ENCODE measurements at places on chromosomes 12 and 14.

- peak; percentile 15 for DNase-seq
Measured at GRCh38 chr12:109804820-109805761, 28.1 kb downstream of the TRPV4 start.

- DNase-seq = no peak
Measured at GRCh38 chr12:76040461-76040860, 8.9 kb upstream of the PHLDA1 start.

DNA sequence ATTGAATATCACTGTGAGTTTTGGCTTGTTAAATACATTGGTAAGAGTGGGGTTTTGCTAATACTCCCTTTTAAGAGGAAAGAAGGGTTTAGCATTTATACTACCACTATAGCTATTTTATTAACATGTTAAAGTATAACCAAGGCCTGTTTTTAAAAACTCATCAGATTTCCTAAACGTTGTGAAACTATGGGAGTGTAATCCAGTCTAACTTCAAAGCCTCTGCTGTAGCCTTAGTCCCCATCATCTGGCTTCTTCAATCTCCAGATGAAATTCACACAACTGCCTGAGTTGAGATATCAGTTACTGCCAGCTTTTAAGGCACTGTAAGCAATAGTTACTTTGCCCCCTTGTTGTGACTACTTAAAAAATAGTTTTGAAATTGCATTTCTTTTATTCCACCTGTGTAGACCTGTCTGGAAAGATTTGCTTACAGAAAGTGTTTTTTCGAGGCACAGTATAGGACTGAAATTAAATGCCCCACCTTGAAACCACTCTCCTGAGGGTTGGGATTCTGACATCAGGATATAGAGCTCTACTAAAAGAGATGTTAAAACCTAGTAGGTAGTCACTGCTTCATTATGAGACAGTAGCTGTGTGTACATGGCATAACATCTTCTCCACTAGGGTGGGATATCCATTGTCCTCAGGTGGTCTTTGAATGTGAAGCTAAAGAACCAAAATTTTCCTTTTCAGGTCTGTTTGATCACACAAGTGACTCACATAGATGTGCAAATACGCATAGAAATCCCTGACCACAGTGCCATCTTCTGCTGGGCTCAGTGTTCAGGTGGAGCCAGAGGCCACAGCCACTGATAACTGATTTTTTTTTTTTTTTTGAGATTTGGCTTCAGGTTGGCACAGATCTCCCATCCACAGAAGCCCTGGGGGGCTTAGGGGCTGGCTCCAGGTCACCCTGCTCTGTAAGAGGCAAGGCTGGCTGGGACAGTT is 125.5 kb downstream of the DAAM1 start:
- DNase-seq = no peak

DNA sequence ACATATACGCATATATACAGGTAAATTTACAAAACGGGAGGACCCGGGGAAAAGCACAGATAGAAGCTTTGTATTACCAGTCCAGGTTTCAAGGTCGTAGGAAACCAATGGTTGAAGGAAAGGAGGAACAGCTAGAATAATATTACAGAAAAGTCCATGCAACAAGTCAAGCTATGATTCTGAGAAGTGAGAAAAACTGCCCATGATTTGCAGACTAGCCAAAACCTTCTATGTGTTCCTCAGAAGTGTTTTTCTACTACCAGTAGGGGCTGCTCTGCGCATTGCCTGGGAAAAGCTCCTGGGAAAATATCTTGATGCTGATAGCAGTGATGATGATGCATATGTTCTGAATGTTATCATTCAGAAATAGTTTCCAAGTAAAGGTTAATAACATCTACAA is 2.2 kb downstream of the PDZRN4 start:
- DNase-seq = no peak

- DNase-seq = no peak
Measured at GRCh38 chr12:57629897-57630471, 3.0 kb downstream of the B4GALNT1 start.

- DNase-seq = no peak
Measured at GRCh38 chr12:113794774-113795173, 171.4 kb downstream of the RBM19 start.

GRCh38 chr12:104741077-104741476 is 217.0 kb downstream of the SLC41A2 start:
- DNase-seq = no peak

- no peak for DNase-seq
Measured at GRCh38 chr12:100388382-100388781, 31.5 kb downstream of the SLC17A8 start.

DNA sequence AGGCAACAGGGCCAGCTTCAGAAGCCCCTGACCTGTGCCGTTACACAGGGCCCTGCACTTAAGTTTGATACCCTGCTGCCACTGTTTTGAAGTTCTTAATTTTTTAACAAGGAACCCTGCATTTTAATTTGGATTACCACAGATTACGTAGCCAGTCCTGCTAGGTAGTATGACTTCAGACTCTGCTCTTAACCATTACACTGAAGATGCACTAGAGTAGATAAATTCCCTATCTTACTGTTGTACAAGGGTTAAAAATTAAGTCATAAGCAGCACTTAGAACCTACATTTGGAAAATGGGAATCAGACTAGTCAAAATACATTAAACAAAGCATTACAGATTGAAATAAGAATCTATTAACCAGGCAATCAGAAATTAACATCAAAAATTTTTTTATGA is 2.3 kb downstream of the GNPNAT1 start:
- DNase-seq = no peak

DNA sequence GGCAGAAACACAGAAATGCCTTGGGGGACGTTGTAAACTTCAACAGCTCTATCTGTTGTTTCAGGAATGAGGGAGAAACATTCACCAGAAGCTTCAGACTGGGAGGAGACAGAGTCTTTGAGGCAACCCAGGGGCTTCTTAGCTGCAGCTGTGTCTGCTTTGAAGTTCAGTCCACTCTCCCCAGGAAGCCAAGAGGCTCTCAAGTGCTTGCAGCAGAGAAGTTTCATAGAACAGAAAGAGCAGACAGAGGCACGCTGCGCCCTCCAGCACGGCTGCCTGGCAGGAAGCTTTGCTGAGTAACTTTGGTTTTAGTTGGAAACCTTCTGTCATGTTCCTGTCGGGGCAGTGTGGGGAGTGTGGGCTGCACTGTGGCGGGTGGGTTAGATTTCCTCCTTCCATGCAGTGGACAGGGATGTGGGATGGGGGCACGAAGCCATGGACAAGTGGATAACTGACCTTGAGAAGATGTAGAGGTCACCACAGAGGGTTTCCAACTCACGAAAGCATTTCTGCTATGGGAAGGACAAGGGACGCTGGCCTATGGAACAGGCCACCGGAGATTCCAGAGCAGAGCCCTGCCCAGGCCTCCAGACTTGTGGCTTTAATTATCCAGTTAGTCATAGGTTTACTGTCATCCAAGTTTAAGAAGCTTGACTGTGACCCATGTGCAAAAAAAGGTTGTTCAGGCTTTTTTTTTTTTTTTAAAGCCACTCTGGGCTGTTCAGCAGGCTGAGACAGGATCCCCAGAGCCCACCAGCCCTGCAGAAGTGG is 107.7 kb downstream of the ARF6 start:
- peak; percentile 71 for DNase-seq

DNA sequence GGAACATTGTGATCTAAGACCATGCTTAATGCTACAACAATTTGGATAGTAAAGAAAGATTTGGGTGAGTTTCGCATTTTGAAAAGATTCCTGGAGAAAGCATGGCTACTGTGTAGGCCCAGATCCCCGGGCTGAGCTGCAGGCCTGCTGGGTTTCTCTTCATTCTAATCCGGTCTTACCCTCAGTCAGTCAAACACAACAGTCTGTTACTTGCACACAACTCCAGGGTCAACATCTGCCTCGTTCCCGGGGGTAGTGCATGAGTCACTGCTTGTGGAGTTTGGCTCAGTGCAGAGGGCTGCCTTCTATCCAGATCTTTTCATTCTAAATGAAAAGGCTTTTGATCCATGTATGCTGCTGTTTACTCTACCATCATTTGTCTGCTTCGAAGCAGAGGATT is 60.4 kb upstream of the SEL1L start:
- no peak for DNase-seq

- DNase-seq = no peak
Measured at GRCh38 chr12:56315249-56315621, 553 bp downstream of the CNPY2 start.

- DNase-seq = no peak
Measured at GRCh38 chr14:21215130-21215878, 53.9 kb downstream of the HNRNPC start.

GRCh38 chr12:44285321-44285960 is 449.6 kb downstream of the TMEM117 start:
- DNase-seq = no peak

GRCh38 chr14:68236582-68237458 is 417.2 kb downstream of the RAD51B start:
- no peak for DNase-seq

DNA sequence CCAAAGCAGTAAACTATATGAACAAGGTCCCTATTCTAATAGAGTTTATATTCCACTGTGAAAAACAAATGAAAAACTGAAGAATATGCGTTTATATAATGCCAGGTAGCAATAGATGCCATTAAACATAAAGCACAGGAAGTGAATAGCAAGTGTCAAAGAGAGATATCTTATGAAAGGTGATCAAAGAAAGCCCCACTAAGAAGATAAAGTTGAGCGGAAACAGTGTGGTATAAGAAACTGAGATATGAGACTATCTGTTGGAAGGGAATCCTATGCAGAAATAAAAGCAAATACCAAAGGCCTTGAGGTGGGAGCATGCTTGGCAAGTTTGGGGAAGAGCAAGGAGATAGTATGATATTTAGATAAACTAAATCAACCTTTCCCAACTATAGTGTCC is 123.1 kb upstream of the FAR2 start:
- no peak for DNase-seq

DNA sequence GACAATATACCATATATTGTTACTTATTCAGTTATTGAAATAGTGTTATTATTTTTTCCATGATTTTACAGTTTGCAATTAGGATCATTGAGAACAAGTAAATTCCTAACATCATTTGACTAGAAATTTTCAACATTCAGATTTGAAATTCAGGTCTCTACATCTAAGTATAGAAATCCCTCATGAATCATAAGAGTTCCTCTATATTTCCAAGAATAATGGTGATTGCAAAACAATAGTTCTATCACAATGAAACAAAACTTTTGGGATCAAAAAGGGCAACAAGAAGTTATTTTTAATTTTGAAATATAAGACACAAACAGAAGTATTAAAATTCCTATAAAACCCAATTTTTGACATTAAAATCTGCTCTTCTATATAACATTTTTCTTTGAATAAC is 10.8 kb downstream of the CLEC1A start:
- DNase-seq = no peak

GRCh38 chr14:59262717-59263454 is 74.4 kb downstream of the DAAM1 start:
- DNase-seq = no peak

DNA sequence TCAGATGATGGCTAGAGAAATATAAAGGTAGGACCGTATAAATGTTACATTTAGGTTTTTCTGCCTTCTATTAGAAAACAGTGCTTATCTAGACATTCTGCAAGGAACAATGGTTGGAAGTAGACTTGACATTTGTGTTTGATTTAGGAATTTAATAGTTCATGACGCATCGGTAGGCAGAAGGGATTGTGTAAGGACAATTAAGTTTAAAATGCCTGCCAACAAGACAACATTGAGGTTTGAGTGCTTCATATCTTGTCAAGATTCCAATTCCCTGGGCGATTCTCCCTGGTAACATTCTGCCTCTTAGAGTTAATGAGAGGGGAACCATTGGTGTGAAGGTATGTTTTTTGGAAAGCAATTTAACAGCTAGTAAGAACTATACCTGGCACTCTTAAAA is 186.8 kb upstream of the RBM19 start:
- no peak for DNase-seq

GRCh38 chr14:104201496-104201895 is 63.1 kb downstream of the KIF26A start:
- DNase-seq = no peak

GRCh38 chr12:116784238-116784612 is 46.1 kb downstream of the RNFT2 start:
- peak; percentile 18 for DNase-seq

GRCh38 chr12:12641650-12642049 is 30.0 kb downstream of the CREBL2 start:
- no peak for DNase-seq
